ENCODE measurements at places on chromosomes 7 and 10.

DNA sequence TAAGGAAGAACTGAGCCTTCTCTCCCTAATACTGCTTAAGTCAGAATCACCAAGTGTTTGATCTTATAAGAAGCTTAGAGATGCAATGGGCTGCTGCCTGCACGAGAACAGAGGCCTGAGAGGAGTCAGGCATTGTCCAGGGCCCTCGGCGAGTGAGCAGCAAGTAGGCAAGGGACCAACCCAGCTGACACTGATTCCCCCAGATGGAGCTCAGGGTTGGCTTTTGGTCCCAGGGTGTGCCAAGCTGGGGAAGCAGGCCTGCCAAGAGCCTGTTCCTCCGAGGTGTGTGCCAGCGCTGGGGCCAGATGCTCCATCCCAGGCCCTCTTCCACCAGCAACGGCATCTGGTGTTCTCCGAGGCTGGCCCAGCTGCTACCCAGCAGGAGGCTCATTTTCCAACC lies 222.0 kb upstream of the ZMIZ1 start:
- DNase-seq, result no peak

DNA sequence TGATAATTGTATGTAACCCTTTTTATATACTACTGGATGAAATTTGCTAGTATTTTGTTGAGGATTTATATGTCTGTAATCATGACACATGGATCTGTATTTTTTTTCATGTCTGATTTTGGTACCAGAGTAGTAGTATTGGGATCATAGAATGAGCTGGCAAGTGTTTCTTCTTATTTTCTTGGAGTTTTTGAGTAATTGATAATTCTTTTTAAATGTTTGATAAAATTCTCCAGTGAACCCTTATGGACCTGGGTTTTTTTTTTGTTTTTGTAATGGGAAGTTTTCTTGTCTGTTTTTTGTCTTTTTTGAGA lies 28.4 kb downstream of the ZNF33A start:
- DNase-seq, result no peak

DNA sequence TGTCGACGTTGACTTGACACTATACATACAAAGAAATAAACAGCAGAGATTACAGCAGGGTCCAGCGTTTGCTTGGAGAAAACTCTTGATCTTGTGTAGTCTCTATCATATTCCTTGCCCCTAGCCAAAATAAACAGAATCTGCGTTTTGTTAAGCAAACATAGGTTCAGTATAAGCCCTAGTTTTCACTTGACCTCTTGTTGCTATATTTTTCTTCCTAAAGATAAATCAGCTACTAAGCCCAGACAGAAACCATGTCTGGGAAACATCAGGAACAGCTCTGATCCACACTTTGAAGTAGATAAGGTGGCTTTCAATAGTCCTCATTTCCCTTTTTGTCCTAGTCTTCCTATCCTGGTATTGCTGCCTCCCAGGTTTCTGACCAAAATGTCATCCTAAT lies 328.2 kb upstream of the MAGI2 start:
- no peak for DNase-seq

DNA sequence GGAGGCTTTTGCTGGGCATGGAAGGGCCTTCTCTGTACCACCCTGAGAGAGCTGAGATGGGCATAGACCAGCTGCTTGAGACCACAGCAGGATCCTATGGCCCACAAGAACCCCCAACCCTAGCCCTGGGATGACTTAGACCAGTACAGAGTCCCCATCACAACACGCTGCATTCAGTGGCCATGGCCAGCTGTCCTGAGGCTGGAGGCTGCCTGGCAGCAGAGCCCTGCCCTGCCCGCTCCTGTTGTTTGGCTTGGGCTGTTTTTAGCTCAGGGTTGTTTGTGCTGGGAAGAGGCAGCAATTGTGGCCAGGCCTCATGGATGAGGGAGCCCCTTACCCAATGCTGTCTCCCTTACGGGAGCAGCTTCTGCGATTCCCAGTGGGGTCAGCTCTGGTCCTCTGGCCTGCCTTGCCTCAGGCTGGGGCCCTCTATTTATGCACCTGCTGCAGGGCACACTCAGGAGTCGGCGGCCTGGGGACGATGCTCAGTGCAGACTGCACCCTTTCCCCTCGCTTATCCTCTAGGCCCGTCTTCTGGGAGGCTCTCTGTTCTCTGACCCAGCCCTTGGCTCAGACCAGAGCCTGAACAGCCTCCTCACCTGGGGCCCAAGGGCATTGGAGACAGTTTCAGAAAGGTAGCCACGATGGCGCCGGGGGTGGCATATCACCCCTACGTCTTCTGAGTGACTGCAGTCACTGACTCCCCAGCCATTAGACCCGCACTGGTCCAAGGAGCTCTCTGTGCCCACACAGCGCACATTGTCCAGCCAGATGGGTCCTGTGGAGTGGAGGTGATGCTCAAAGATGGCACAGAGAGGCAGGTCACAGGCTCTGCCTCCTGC lies 6.3 kb downstream of the LOXL4 start:
- DNase-seq, result no peak

- no peak for DNase-seq
Observed at GRCh38 chr10:86063341-86063740, 303.3 kb downstream of the GRID1 start.

DNA sequence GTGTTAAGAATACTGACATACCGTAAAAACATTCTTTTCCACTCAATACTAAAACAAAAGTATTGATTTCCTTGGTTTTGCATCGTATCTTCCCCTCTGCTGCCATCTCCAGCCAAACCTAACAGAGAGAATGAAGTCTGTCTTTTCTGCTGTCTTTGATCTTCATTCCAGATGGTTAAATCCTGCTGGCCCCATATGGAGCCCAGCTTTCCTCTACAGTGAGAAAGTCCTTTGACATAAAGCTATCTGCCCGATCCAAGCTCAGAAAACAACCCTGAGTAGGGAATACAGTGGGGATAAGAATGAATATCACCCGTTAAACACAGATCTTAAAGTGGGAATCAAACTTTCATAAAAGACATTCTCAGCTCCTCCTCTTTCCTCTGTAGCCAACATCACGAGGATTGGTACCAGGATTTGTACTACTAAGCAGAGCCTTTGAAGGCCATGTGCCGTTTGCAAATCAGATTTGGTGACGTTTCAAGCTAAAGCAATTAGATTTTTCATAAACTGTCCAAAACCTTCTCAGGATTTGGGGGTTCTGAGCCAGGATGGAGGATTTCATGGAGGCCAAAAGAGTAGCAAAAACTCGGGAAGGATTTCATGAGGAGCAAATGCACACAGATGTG lies 30.8 kb upstream of the GPAM start:
- DNase-seq, result no peak
